ENCODE measurements at places on chromosomes 4 and X. TPM values are rescaled to one million over a fixed set of nuclear protein-coding genes. Genes with fewer than 3 reads are reported as not detected.
A peak's percentile ranks its signal among the peaks of the same experiment; 100 is the strongest.

GRCh38 chrX:9943420-9943819 is 23.7 kb upstream of the CLDN34 start:
- DNase-seq = no peak

DNA sequence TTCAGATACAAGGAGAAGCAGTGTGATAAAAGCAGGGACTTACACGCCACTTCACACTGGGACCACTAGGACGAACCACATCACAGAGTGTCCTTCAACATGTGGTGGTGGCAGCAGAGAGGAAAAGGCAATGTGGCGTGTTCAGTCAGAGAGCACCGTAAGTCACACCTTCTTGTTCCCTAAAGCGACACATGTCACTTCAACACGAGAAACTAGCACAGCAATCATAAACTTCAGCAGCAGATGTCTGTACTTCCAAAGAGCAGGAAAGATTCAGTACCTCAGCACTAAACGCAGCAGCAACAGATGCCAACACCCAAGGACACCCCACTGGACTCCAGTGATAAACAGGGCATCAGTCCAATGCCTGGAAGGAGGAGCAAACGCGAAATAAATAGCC is 96.7 kb downstream of the AREG start:
- no peak for DNase-seq

GRCh38 chr4:53520116-53520515 is 71.2 kb downstream of the LNX1 start:
- no peak for DNase-seq

- DNase-seq = no peak
Measured at GRCh38 chrX:19863857-19864223, 23.6 kb downstream of the SH3KBP1 start.

DNA sequence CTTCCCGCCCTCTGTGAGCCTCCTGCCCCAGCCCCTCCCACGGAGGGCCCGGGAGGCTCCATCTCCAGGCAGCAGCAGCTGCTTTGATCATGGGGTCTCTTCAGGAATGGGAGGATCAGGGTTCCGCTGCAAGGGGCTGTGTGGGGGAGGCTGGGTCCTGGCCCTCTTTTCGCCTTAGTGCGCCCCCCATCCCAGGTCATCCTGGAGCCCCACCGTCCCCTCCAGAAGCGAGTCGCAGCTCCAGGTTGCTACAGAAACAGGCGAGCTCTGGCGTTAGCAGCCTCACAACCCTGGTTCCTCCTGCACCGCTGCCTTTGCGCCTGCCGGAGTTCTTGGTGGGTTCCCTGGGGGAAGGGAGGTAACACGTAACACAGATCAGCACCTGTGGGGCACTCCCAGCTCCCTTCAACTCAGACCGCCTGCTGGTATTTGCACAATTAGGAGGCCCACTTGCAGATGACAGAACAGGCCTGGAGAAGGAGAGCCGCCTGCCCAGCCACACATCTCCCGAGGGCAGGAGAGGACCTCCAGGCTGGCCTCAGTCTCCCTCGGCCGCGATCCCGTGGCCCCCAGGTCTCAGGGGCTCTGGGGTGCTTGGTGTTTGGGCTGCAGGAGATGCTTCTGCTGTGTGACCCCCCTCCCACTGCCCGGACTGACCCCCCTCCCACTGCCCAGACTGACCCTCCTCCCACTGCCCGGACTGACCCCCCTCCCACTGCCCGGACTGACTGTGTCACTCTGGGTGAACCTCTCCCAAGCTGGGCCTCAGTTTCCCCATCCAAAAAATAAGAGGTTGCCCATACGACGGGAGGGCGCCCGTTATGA is 64.2 kb upstream of the ADRA2C start:
- no peak for DNase-seq

- no peak for DNase-seq
Measured at GRCh38 chrX:151697522-151697921, 2.3 kb downstream of the PRRG3 start.

DNA sequence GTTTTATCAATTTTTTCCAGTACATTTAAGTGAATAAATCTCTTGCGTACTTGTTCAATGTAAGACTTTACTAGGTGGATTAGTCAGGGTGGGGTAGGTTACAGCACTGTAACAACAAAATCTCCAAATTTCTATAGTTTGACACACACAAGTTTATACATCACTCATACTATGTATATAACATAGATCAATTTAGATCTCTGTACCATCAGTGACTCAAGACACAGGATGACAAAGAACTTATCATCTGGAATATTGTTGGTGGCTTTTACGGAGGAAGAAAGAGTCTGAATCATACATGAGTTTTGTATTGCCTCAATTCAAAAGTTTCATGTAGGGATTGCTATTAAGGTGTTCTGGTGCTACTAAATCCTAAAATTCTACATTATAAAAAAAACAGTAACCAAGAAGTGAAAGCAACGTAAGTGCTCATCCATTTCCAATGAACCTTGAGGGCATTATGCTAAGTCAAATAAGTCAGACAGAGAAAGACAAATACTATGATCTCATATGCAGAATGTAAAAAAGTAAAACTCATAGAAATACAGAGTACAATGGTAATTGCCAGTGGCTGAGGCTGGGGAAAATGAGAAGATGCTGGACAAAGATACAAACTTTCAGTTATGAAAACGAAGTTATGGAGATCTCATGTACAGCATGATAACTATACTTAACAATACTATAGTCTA is 98.0 kb upstream of the DKK2 start:
- DNase-seq = no peak

- DNase-seq = no peak
Measured at GRCh38 chrX:65545456-65545855, 10.9 kb upstream of the LAS1L start.

DNA sequence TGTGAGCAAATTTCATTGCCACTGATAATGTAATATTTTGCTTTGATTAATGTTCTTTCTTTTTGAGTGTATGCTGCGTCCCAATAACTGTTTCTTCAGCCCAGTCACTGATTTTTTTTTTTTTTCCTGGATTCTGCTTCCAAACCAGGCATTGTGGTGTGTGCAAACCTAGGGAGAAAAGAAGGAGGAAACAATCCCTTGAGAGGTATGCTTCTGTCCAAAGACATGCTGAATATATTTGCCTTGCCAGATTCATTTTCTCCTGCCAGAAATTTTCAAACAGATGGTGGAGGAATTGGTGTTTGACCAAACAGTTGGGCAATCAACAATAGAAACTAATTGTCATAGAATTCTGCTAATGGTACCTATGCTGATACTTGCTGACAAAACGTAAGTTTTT is 753.6 kb downstream of the RPA4 start:
- no peak for DNase-seq

- no peak for DNase-seq
Measured at GRCh38 chrX:153762626-153763173, 1.3 kb upstream of the PLXNB3 start.

GRCh38 chr4:186485561-186486062 is 69.8 kb downstream of the MTNR1A start:
- DNase-seq = peak; percentile 11

GRCh38 chrX:107741404-107741790 is 34.2 kb downstream of the TSC22D3 start:
- no peak for DNase-seq

DNA sequence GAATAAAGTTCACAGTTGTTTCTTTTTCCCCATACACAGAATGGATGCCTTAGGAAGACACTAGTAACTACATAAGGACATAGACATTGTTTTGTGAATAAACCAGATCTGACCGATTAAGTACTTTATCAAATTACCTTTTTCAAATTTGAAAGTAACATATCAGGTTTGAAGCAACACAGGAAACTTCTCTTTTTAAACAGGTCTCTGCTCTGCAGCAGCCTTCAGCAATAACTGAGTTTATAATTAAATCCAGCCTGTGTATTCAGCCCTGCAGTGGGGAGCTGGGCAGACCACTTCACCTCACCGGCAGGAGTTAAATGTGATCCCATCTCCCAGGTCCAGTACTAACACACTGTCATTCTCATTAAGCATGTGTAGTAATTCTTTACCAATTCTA is 68.3 kb upstream of the ATOH1 start:
- no peak for DNase-seq

Gene EDNRA
- polyA plus RNA-seq = 0.16 TPM

Gene SPANXC
- polyA plus RNA-seq = 0.39 TPM

Gene GAGE12C
- polyA plus RNA-seq = not detected

Gene CT83
- not detected for polyA plus RNA-seq

Gene FGA
- 10.2 TPM for polyA plus RNA-seq
